ENCODE measurements at places on chromosomes 4 and X.

DNA sequence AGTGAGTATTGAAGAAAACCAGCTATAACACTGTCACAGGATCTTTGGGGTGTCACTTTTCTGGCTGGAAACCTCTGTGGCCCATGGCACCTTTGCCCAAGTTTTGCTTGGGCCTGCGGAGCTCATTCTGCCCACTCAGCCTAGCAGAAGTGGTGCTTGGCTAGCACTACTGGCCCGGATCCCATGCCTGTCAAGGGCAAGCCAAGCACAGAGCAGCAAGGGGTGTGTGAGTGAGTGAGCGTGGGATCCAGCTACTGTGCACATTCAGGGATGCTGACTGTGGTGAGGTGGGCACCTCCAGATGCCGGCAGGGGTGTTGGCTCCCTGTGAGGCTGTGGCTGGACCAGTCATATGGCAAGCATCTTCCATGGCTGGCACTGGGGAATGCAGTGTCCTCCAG is 55.4 kb upstream of the RASGEF1B start:
- DNase-seq, result no peak

GRCh38 chr4:176292920-176293319 is 23.9 kb upstream of the ASB5 start:
- DNase-seq, result no peak

DNA sequence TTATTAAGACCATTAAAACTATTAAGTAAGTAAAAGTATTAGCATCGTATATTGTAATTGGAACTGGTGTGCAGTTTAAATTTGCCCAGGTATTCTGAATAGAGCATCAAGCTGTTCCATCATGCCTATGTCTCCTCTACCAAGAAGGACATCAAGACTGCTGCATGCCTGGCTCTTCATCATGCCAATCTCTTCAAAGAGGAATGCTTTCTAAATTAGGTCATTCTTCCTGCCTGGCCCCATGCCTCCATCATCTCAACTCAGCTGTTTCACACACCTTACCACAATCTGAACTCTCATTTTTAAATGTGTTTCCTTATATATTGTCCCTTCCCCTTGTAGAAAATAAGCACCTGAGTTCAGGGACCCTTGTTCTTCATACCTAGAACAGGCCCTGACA is 270.5 kb upstream of the PPARGC1A start:
- peak; percentile 16 for DNase-seq

GRCh38 chrX:1910207-1910470 is 295.3 kb downstream of the ASMT start:
- no peak for DNase-seq

- DNase-seq, result no peak
These were observed 47.1 kb downstream of the CHIC2 start for GRCh38 chr4:54017308-54017707.

- no peak for DNase-seq
These were observed 52.3 kb downstream of the CPEB2 start for GRCh38 chr4:15054541-15054940.

DNA sequence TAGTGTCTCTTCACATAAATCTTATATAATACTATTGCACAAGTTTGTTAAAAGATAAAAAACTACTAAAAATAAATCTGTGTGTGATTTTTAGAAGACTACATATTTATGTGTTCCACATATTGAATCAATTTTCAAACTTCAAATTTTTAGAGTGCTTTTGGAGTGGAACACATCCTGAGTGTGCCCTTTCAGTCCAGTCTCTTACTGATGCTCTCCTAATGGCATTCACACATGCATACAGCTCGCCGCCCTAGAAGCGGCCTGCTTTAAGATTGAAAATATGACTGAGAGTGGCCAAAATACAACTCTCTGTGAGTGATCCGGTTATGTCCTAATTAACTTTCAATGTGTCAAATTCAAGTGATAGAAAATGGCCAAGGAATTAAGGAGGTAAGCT is 628.8 kb downstream of the ANKRD50 start:
- no peak for DNase-seq

DNA sequence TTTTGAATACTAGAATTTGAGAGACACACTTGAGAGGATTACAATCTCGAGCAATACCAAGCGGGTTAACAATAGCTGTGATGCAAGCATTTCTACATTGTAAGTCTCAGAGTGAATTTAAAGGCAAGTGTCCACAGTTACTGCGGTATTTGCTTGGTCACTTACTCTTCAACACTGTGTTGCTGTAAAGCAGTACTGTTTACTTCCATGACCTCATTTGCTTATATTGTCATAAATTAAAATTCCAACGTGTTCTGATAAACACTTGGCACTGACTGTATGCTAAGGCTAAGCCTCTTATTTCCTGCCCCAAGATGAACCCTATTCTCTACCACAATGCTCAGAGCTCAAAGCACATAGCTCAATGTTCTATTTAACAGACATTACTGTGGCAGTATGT is 11.1 kb downstream of the EXOC1L start:
- no peak for DNase-seq

DNA sequence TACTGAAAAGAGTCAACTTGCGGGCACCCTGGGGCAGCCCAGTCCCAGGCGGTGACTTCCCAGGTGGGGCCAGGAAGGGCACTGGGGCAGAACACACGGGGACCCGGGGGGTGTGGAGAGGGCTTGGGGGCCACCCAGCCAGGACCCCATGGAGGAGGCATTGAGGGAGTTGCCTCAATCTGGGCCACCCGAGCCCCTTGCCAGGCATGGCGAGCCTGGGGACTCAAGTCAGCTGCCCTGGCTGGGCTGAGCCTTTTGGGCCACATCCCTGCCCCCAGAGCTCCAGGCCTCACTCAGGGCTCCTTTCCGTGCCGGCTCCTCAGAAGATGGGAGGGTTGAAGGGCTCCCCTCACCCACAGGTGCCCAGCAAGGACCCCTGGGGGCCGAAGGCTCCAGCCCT is 6.6 kb upstream of the CPLX1 start:
- DNase-seq, result no peak

GRCh38 chr4:6278801-6279197 is 9.1 kb downstream of the WFS1 start:
- DNase-seq, result no peak

GRCh38 chrX:16063921-16064320 is 59.4 kb upstream of the GRPR start:
- no peak for DNase-seq

GRCh38 chrX:120090208-120090607 is 12.7 kb upstream of the RHOXF2B start:
- DNase-seq, result no peak

- DNase-seq, result no peak
These were observed 106.2 kb downstream of the FAM9B start for GRCh38 chrX:8927701-8928100.

DNA sequence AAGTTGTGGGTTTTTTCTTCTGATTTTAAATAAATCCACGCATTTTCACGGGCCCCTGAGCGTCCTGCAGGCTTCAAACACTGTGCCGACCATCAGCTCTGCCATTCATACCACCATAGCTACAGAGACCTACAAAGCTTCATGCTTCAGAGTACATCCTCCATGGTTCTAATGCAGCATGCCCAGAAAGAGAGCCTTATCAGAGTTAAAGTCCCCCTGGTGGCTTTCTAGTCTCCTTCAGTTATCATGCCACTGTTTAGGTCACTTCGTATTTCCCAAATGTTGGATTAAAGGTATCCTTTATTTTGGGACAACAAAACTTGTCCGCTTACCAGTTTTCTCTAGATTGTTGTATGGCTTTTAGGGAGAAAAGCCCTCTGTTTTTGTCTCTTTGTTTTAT is 66.7 kb upstream of the VCX2 start:
- no peak for DNase-seq

GRCh38 chr4:858041-858481 is 32.1 kb upstream of the CPLX1 start:
- no peak for DNase-seq

GRCh38 chr4:38857354-38858096 is 908 bp upstream of the TLR6 start:
- DNase-seq, result peak; percentile 83

DNA sequence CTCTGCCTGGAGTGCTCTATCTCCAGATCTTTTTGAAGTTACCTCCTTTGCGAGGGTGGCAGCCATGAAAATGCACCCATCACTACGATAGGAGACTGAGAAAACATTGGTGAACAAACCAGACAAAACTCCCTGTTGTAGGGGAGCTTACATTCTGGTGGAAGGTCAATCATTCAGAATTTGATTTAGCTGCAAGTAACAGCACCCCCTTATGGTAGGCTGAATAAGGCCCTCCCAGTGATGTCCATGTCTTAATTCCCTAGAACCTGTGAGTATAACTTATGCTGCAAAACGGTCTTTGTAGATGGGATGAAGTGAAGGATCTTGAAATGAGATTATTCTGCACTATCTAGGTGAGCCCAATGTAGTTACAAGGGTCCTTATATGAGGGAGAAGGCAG is 5.6 kb upstream of the TEC start:
- DNase-seq, result no peak

DNA sequence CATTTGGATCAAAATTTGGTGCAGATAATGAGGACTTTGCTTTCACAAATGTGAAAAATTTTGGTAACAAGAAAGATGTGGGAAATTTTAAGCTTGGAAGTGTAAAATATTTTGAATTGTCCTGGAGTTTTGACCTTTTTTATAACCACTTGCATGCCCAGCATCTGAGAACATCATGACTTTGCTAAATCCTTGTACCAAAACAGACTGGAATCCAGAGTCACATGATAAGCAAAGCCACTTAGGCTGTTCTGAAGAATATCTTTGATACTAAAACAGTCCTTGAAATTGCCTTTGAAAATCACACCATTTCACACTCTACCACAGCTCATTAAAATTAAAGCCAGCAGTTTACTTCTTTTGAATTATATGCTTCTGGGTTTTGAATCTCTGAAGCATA is 2.5 kb upstream of the PPM1K start:
- no peak for DNase-seq

DNA sequence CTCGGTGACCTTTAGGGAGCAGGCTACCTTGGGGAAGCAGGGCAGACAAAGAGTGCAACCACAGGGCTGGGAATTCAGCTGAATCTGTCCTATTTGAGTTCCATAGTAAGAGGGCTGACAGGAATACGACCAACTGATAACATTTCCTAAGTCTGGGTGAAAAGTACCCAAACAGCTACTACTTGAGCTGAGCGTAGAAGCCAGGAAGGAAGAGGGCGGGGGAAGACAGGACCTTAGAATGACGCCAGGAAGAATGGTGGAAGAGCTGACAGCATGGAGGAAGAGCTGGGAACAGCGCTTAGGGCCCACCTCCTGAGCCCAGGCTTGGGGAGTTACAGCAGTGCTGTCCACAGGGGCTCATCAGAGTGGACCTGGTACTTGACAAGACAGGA is 14.4 kb downstream of the MECP2 start:
- no peak for DNase-seq

- DNase-seq, result no peak
These were observed 334.5 kb upstream of the SLC7A11 start for GRCh38 chr4:138576684-138577083.

- DNase-seq, result no peak
These were observed 12.1 kb downstream of the HAND2 start for GRCh38 chr4:173517781-173518424.

DNA sequence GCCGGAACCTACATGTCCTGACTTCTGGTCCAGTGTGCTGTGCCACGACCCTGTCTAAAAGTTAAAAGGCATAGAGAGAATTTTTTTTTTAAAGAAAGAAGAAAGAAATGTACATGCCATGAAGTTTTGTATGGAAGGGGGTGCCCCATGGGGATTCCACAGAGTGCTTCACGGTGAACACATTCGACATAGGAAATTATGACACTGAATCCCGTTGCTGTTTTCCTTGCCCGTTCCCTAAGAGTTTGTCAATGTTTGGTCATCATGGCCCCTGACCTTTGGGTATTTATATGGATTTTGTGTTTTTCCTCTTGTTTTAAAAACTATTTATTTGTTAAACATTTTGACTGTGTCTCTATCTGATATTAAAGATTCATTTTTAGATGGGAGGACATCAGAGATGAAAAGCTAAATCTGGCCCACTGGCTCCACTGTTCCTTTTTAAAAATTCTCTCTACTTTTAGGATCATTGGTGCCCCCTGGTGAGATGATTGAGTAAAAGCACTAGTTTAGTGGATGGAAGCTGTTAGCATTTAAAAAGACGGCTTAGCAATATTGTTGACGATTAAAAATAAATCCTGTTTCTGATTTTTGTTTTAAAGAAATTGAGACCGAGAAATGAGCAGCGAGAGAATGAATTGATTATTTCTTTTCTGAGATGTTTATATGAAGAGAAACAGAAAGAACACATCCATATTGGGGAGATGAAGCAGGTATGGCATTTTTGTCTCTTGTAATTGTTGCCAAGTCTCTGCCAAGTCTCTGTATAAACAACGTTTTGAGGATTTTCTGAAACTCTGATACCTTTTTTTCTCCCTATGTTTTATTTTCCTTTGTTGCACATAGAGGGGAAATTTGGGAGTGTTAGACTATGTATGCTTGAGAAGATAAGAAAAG is 75.0 kb downstream of the PTTG2 start:
- no peak for DNase-seq

GRCh38 chr4:7561557-7561956 is 126.8 kb upstream of the PSAPL1 start:
- no peak for DNase-seq

- no peak for DNase-seq
These were observed 100.1 kb upstream of the KLF3 start for GRCh38 chr4:38563707-38564495.

DNA sequence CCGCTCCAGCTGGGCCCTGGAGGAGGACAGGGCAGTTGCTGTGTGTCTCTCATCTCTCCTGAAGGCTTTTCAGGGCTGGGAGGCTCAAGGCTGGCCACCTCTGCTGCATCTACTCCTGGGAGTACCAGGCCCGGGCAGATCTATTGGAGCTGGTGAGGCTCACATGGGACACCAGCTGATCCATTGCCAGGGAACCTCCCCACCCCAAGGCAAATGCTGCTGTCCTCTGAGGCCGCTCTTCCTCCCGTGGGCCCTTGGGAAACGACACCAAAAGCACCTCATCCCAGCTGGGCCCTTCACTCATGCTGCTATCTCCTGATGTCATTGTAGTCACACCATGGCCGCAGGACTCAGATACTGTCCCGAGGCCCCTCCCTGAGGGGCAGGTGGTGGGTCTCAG is 3.6 kb downstream of the UBL4A start:
- no peak for DNase-seq

DNA sequence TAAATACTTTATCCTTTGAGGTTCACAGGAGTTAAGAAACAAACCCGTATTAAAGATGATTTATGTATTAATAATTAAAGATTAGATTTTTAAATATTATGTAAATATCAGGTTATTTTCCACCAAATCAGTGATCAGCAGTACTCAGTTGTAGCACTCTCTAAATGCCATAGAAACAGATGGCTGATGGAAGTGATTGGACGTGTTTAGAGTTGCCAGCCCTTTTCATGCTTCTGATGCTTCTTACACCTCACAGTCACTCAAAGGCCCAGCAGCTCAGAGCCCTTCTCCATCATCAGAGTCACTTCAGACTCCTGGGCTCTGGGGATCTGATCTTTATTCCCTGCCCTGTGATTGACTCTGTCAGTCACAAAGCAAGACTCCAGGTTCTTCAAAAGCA is 170.1 kb upstream of the PGRMC2 start:
- no peak for DNase-seq

DNA sequence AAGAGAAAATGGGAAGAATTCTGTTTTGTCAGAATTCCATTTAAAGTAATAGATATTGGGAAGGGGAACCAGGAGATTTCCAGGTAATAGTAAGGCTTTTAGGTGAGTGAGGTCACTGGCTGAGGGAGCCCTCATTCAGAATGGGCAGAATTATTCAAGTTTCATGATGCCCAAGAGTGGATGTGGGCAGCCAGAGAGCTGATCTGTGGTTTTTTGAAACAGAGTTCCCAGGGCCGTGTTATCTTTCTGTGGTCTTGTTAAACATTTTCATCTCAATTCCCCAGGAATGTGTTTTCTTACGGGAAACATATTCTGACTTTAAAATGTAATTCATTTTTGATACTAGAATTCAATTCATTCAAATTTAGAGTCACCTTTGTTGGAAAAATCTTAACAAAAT is 182.0 kb upstream of the AADAT start:
- DNase-seq, result no peak

Data from kidney epithelial cell (primary cell).